Left colon (tissue), 2 donors: ENCODE measurements at places on chromosomes 12 and 14.

DNA sequence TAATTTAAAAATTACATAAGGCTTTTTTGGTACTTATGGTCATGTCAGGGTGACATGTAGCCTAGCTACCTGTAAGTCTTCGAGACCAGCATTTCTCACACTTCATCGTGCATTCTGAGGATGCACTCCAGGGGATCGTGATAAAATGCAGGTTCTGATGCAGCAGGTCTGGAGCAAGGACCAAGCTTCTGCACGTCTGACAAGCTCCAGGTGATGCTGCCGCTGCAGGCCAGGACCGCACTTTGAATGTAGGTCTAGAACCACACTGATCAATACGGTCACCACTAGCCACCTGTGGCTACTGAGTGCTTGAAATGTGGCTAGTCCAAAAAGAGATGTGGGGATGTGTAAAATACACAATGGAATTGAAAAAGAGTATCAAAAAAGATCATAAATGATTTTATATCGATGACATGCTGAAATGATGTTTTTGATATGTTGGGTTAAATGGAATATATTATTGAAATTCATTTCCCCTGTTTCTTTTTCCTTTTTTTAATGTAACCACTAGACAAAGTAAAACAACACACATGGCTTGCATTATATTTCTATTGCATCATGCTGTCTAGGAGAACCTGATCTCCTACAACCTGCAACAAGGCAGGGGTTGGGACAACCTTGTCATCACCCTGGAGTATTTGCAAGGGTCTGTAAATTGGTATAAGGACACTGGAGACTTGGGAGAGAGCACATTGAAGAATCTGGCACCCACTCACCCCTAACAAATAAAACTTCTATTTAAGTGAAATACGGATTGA is 142.4 kb downstream of the DPF3 start:
- DNase-seq = no peak

DNA sequence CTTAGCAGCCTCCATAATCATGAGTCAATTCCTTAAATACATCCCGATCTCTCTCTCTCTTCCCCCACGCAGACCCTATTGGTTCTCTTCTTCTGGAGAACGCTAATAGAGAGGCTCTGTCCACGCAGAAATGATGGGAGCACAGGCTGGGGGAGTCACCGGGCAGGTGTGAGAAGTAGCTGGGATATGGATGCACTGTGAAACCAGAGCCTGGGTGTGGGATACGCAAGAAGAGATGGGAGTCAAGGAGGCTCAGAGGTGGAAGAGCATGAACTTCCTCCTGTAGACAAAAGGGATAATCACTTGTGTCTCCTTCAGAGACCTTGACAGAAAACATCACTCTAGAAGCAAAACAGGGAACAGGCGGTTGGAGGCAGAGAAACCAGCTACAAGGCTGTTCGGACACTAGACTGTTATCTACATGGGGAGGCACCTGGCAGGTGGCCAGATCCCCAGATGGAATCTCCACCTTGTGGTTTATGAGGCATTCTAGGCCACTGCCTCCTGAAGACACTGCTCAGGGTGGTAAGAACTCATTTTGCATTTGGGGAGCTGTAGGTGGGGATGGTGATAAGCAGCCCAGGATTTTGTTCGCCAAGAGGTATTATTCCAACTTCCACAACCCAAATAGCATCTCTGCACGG is 7.2 kb upstream of the SELPLG start:
- DNase-seq = no peak

DNA sequence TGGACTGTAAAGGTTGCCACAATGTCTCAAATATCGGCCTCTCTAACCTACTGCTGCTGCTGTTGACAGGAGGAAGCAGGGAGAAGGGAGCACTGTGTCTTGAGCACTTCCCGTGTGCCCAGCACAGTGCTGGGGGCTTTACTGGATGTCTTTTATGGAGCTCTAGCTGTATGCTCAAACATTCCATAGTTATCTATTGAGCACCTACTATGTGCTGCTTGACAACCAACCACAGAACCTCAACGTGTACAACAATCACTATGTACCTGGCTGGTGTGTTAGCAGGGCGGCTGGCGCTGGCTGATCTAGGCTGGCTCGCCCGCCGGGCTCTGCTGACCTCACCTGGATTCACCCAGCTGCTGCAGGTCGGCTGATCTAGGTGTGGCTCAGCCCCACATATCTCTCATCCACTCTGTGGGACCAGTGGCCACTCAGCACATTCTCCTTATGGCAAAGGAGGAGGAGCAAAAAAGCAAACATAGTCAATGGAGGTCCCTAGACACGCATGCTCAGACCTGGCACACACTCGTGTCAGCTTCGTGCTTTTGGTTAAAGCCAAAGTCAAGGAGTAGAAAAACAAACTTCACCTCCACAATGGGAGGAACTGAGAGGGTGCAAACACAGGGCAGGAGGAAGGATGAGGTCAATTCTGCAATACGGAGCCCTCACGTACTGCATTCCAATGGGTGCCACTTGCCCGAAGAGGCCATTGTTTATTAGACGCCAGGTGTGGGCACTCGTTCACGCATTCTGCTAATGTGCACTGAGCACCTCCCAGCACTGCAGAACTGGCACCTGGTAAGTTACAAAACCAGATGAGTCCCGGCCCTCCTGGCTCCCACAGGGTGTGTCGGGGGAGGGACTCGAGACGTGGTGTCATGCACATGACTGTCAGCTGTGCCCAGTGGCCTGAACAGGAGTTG is 147.2 kb downstream of the SCARB1 start:
- DNase-seq = no peak

DNA sequence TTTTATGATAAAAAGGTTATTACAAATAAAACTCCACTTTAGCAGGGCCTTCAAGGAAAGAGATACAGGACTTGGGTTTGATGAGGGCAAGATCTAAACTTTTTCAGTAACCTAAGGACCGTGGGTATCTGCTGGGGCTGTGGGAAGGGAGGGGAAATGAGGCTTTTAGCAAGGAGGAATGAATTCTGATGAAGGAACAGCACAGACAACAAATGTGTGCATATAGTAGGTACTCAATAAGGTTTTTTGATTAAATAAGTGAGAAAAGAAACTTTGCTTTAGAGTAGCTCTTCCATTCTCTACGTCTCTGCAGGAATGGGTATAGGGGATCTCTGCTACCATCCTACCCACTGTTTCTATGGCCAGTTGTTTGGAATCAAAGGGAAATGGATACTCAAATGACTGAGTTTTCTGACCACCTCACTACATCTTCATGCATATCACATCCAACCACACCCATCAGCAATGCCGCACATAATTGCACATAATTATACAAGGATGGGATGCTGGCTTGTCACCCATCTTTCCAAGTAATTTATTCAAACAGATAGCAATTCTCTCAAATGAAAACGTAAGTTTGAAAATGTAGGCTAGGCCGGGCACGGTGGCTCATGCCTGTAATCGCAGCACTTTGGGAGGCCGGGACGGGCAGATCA is 59.5 kb upstream of the GTF2A1 start:
- DNase-seq = no peak

DNA sequence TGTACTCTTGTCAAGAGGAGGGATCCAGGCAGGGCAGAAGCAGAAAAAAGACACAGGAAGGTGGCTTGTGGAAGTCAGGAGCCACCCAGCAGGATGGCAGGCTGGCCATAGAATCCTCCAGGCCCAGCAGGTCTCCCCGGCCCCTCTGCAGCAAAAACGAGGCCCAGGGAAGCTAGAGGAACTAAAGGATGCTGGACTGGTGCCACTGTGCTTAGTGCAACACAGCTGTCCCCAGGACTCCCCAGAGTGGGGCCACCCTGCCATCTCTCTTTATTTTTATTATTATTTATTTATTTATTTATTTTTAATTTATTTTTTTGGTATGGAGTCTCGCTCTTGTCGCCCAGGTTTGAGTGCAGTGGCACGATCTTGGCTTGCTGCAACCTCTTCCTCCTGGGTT is 54.1 kb downstream of the PITPNM2 start:
- DNase-seq = no peak

DNA sequence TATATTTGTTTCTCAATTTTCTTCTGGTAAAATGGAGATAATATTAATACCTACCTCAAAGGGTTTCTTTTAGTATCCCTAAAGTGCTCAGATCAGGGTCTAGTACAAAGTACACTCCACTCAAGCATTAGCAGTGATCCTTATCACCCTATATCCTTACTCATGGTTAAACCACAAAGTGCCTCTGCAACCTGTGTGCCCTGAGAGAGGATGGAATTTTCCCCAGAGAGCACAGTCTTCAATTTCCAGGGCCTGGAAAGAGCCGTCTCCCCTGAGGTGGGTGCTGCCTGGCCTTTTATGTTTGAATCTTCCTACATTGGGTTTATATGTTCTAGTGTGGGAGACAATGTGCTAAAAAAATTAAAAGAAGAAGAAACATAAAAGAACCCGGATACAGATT is 183.1 kb upstream of the FBXO33 start:
- DNase-seq = no peak

DNA sequence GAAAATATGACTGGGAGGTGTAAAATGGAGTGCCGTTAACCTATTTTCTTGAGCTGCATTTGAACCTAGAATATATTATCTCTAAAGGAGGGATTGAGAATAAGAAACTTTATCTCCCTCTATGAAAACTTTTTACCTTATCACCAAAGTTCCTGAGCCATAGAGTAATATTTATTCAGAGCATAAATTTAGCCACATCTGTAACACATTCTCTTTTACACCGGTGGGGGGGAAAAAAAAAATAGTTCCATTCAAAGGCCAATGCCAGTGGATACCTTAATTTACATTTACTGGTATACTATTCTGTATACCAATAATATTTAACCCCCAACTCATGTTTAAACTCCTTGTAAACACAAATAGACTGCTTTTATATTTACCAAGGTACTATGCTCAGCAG is 21.7 kb downstream of the CERS5 start:
- DNase-seq = no peak

GRCh38 chr14:80996049-80996901 is 40.9 kb downstream of the TSHR start:
- DNase-seq = no peak

- no peak for DNase-seq
Measured at GRCh38 chr12:51970904-51971646, 19.6 kb downstream of the ACVR1B start.

DNA sequence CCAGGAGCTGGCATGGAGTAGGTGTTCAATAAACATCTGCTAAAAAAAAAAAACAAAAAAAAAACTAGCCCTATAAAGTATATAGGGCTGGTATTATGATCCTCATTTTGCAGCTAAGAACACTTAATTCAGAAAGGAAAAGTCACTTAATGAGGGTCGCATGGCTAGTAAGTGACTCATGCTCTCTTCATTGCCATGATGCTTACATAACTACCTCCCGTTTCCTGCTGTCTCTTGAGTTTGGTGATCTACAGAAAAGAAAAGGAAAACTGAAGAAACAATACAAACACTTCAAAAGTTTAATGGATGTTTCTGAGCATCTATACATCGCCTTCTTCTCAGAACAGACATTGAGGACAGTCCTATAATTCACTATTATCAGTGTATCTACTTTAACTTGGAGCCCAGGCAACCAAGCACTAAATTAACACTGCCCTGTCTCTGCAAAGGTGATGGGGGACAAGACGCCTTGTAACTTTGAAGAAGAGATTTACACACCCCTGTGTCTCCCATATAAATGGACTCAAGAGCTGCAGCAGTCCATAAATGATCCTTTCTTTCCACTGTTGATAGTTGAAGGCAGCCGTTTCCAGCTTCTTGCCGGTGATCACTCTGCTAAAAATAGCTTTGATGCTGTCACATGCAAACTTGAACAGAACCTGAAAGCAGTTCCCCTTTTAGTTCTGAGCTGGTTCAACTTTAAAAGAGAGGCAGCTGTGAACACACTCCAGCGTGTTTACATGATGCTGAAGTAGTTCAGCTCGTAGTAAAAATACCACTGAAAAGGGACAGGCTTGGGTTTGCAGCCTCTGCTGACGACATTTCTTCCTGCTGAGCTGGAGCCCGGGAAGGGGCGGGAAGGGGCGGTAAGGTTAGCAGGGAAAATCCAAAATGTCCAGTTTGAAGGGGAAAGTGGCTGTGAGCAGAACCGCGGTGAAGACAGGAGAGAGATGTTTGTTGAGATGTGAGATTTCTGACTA is 113.3 kb downstream of the FOXN3 start:
- DNase-seq = peak; percentile 37

GRCh38 chr14:76880449-76880848 is 54.2 kb downstream of the LRRC74A start:
- DNase-seq = no peak

DNA sequence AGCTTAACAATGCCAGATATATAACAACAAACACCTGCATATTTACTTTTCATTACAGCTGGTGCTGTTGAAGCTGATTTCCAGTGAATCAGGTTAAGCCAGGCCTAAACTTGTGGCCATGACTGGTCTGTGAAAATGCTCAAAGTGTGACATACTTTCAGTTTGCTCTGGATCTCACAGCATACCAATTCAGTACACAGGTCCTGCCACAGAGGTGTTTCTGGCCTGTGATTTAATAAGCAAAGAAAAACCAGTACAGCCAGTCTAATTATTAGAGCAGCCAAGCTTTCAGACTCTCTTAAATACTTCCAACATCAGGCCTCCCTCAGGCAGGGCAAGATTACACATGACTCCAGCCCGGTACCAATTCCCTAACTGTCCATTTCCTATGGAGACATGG is 27.4 kb upstream of the TMCC3 start:
- DNase-seq = no peak

GRCh38 chr12:47530050-47530449 is 175.8 kb downstream of the RPAP3 start:
- DNase-seq = no peak

DNA sequence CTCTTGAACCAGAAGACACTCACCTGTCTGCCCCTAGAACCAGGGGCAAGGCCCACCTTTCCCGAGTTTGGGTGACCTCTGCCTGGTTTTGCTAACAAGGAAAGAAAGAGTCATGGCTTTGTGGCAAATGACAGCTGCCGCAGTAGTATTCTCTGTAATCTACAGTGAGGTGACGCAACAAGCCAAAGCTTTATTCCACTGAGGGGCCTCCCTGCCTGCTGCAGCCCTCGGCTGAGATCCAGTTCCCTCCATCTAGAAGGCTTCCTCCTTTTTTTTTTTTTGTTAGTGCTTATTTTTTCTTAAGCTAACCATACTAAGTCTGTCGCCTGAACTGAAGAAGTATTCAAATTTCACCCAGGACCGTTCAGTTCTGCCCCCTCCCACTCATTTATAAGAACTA is 142.3 kb upstream of the TMCC3 start:
- DNase-seq = no peak

DNA sequence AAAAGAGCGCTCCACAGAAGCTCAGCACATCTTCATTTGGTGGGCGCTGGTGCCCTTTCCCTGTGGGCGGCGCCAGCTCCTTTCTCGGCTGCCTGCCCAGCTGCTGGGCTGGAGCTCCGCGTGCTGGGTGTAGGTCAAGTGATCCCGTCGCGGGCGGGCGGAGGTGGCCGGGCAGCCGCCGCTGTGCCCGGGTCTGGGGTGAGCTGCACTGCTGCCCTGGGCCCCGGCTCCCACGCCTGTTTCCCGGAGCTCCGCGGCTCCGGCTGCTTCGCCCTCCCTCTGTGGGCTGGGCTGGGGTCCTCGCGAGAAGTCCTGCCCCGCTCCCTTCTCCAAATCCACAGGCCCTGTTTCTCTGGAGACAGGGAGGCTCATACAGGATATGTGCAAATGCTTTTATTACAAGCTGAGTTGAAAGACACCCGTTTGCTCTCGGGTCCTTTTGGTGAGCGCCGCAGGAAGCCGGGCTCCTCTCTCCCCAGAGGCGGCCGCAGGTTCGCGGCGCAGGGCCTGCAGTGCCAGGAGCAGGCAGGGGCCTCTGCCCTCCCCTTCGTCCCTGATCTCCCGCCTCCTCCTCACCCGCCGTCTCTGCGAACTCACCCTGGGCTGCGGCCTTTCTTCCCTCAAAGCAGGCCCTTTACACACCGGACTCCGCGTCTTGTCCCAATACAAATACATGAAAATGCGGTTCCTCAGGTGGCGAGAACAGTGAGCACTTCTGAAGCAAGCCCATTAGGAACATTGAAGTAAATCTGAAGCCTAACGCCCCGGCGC is 67.8 kb upstream of the CAPRIN2 start:
- DNase-seq = peak; percentile 38

GRCh38 chr12:25979059-25979458 is 20.6 kb downstream of the RASSF8 start:
- no peak for DNase-seq
